Left lobe of liver (tissue), 2 donors: ENCODE measurements at places on chromosomes 2 and 18. TPM values are rescaled to one million over a fixed set of nuclear protein-coding genes. Genes with fewer than 3 reads are reported as not detected.
A peak's percentile ranks its signal among the peaks of the same experiment; 100 is the strongest.

GRCh38 chr2:177812713-177813396 is 259.7 kb downstream of the PDE11A start:
- no peak for DNase-seq

- no peak for DNase-seq
These were observed 27.0 kb downstream of the KLF7 start for GRCh38 chr2:207138627-207139297.

DNA sequence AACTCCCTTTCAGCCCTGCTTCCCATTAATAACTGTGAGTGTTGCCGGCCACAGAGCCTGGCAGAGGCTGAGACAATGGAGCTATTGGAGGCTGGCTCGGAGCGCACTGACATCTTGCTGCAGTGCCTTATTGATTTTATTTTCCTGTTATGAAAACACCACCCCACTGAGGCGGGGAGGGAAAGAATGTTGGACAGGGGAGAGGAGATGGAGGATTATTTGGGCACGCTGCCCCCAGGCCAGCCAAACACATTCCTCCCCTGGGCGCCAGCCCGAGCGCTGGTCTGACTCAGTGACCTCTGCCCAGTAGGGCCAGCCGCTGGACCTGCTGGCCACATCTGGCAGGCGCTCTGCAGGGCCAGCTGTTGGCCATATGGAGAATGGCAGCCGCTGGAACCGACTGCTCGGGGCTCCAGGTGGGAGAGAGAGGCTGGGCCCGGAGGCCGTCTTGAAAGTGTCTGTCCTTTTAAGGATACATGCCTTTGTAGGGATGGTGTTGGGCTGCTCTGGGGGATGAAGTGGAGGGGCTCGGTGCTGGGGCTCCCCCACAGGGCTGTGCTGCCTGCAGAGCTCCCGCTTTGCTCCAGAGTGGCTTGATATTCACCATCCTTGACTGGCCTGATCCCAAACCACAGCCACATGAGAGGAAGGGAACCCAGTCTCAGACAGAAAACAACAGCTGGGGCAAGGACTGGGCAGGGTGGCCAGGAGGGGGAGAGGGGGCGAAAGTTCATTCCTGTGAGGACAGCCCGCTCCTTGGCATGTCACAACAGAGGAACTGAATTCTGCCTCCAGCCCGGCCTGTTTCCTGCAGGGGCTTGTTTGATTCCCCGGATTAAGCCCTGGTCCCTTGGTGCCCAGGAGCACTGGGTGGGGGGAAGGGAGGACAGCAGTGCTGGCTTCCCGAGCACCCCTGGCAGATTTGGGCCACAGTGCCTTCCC is 179.0 kb downstream of the KLHL29 start:
- DNase-seq, result no peak

DNA sequence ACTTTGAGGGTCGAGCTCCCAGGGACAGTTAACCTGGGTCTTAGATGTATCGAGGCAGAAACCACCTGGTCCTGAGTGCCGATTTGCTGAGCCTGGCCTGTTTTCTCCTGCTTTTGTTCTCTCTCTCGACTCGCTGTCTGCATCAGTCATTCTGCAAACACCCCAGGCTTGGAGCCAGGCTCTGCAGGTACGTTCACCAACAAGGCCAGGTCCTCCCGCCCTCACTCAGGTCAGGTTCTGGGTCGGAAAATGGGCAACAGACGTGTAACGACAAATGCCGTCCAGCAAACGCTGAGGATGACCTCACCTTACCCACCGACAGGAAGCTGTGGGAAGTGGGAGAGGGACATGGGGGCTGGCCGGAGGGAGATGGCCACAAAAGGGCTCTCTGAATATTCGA is 57.7 kb upstream of the PXDN start:
- DNase-seq, result no peak

DNA sequence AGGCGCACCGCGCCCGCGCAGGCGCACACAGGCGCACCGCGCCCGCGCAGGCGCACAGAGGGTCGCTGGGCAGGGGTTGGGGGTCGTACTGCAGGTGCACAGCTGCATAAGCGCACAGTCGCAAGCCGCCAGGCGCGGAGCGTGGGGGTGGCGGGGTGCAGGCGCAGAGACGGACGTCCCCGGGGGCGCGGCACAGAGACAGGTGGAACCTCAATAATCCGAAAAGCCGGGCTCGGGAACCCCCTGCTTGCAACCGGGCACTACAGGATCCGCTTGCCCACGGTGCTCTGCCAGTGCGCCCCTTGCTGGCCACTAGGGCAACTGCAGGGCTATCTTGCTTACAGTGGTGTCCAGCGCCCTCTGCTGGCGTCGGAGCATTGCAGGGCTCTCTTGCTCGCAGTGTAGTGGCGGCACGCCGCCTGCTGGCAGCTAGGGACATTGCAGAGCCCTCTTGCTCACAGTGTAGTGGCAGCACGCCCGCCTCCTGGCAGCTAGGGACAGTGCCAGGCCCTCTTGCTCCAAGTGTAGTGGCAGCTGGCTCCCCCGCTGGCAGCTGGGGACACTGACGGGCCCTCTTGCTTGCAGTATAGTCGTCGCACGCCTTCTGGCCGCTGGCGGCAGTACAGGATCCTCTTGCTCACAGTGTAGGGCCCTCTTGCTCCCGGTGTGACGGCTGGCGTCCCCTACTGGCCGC is 34.9 kb downstream of the FAM110C start:
- DNase-seq, result no peak

DNA sequence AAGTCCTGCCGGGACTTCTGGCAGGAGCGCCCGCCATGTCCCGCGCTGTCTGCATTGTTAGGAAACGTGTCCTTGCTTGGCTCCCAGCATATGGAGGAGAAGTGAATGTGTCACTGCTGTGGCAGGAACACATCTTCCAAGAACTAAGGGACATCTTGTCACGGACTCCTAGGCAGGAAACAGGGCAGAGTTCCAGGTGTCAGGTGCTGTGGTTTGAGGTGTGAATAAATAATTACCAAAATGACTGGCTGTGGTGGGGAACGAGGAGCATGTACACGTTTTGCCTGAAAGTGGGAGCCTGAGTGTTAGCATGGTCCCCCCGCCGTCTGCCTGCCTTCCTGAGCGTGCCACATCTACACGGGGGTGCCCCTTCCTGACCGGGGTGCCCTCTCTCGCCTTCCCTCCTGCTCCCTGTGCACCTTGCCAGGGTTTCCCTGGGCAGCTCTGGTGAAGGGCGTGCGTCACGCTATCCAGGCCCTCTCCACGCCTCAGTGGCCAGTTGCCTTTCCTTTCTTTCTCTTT is 237.5 kb downstream of the LDLRAD4 start:
- DNase-seq, result no peak

DNA sequence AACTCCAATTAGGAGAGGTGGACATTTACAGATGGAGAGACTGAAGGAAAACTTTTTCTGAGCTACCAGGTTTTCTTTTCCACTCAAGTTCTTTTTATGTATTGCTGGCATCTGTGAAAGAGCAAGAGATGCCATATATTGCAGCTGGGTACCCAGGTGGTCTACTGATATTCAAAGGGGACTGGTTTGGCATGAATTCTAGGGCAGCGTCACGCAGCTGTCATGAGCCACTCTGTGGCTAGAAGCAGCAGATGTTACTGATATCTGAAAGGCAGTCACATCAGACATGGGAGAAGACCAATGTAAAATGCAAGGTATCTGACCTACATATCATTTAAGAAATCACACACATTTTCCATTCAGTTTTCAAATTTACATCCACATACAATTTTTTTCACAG is 408.8 kb downstream of the GALNT13 start:
- DNase-seq, result no peak

GRCh38 chr2:161571051-161571429 is 53.2 kb upstream of the SLC4A10 start:
- no peak for DNase-seq

- DNase-seq, result no peak
These were observed 888.8 kb downstream of the CNTNAP5 start for GRCh38 chr2:124913868-124914267.

DNA sequence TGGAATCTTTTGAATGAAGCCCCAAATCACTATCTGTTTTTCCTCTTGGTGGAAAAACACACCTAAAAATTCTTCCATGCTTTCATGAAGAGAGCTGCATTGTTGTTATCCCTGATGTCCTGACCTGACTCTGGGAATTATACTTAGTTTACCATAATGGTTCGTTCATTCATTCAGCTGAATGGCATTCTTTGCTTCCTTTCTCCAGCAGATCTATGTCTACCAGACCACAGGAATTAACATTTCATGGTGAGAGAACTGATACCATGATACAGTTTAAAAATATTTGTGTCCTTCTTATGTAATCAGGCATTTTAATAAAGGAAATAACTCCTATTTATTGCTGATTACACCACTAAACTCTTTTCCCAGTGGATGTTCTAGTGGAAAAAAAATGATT is 11.1 kb upstream of the SLC4A10 start:
- no peak for DNase-seq

- DNase-seq, result peak; percentile 49
These were observed 72.9 kb downstream of the EN1 start for GRCh38 chr2:118774458-118775133.

- DNase-seq, result no peak
These were observed 124.2 kb upstream of the FAM98A start for GRCh38 chr2:33723329-33723728.

- DNase-seq, result no peak
These were observed 117.5 kb downstream of the ACTR3 start for GRCh38 chr2:114007436-114007835.

- no peak for DNase-seq
These were observed 1355.1 kb upstream of the SLC39A10 start for GRCh38 chr2:194301946-194302345.

DNA sequence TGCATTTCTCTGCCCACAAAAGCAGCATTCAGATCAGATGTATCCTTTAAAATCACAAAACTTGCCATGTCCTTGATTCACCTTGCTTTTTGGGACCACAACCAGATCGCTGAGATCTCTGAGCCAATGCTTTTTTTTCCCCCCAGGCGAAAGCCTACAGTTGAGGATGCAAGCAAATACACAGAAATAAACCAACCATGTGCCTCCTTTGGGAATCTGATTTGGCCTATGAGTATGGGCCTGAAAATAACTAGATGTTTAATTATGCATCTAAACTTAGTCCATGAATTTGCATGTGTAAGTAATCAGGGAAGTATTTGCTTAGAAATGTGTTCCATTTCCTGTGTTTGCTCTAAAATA is 49.7 kb upstream of the CDC42EP3 start:
- no peak for DNase-seq

DNA sequence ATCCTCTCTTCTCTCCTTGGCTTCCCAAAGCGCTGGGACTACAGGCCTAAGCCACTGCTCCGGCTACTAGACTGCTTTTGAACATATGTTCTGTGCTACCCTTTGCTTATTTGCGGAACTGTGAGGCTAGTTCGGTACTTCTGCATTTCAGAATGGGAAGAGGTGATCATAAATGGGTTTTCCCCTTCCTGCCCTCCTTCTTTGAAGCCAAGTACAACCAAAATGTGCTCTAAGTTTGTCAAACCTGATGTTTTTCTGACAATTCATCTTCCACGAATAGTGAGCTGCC is 1.7 kb upstream of the ESCO1 start:
- DNase-seq, result no peak

DNA sequence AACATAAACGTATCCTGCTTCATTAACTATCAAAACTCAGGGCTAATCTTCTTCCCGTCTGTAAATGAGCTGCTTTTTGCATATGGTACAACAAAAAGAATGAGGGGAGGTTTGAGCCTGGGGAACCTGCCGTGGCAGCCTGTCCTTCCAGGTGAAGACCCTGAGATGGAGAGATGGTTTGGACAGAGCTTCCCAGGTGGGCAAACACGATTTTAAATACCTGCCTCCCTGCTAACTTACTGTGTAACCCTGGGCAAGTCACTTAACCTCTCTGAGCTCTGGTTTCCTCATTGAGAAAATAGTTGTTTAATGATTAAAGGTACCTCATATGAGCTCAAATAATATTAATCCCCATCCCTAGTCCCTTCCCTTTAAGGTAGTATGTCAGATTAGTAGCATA is 9.0 kb downstream of the EMX1 start:
- DNase-seq, result no peak

DNA sequence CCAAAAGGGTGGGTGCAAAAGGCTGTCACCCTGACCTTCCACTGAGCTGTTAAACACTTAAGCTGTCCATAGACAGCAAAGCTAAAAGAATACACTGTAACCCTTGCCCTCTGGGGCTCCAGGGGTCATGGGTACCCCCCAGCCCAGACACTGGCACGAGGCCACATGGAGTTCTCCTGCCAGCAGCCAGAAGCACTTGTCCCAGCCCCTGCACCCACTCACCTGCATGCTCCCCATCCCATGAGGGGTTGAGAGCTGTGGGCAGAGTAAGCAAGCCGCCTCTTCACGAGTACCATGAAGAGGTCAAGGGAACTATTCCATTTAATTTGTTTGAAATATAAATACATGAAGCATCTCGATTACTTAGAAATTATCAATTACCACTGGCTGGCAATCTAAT is 867.1 kb upstream of the ZEB2 start:
- no peak for DNase-seq

Gene NCL
- 126 TPM for total RNA-seq

Gene ATG16L1
- total RNA-seq, result 19.2 TPM

Gene CNDP1
- 66.3 TPM for total RNA-seq

Gene SAG
- total RNA-seq, result not detected

Gene CIB4
- total RNA-seq, result not detected

Gene IL36G
- 0.20 TPM for total RNA-seq

Gene CDH2
- total RNA-seq, result 34.2 TPM

Gene PIKFYVE
- 12.8 TPM for total RNA-seq

Gene ABCB11
- 68.5 TPM for total RNA-seq

Gene TMEFF2
- not detected for total RNA-seq

Gene STARD6
- total RNA-seq, result not detected
